SK-MEL-5 (cell line): ENCODE measurements at places on chromosomes 3 and 15. TPM values are rescaled to one million over a fixed set of nuclear protein-coding genes. Genes with fewer than 3 reads are reported as not detected.

GRCh38 chr3:119333773-119334509, 39.8 kb downstream of the ARHGAP31 start:
- no peak for DNase-seq

DNA sequence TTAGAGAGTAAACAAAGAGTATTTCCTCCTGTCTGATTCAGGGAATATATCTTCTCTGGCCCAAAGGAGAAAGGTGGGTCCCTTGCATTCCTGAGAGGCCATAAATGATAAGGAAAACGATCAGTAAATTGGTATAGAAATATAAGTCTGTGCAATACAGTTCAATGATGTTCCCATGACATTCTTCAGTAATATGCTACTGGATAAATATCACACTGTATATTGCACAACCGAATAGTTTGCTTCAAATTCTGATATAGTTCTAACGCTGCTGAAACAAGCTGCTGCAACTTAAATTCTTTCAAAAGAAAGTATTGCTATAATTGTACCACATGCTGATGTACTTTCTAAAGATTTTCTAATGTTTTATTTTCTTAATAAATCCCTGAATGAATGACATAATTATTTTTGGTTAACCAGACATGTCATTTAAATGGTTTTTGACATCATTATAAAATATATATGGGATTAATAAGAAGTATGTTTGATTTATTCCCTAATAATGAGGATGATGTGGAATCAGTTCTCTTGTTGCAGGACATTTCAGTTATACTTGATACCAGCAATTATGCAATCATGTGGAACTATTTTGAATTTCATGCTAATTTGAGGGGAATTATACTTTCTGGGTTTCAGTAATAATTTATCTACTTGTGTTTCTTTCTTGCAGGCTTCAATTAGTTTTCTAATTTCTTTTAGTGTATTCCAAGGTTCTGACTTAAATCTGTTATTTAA, 44.9 kb downstream of the FGF7 start:
- no peak for DNase-seq

DNA sequence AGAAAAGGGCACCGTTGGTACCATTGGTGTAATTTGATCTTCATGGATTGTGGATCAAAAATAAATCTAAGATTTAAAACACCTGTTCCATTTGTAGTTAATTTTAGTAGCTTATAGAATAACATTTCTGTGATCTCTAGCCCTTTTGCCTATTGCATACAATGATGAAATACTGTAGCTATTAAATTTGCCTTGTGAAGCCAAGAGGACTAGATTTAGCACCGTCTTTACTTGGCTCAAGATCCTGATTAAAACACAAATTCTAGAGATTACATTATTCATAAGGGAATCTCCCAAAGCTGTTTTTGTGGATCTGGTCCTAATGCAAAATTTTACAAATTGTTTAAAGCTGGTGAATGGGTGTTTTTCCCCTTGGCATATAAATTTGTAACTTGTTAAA, 8.2 kb downstream of the TBC1D23 start:
- DNase-seq = no peak

- no peak for DNase-seq
Observed at GRCh38 chr3:12578742-12579141, 21.9 kb downstream of the MKRN2 start.

DNA sequence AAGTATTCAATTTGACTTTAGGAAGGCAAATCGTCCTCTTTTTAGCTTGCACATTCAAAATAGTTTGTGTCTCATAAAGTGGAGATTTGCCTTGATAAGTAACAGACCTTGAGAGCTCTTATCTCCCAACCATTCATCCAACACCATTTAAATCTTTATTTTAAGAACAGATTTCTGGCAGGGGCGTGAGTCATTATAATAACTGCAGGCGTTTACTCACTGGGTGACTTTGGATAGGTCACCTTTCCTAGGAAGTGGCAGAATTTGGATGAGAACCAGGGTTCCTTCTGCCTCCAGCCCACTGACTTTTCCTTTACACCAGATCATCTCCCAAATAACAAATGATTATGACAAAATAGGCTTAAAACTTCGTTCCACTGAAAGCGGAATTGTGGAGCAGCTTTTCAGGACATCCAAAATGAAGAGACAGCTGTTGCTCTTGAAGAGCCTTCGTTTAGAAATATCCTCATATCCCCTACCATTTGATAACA, 5.0 kb downstream of the LMCD1 start:
- no peak for DNase-seq

DNA sequence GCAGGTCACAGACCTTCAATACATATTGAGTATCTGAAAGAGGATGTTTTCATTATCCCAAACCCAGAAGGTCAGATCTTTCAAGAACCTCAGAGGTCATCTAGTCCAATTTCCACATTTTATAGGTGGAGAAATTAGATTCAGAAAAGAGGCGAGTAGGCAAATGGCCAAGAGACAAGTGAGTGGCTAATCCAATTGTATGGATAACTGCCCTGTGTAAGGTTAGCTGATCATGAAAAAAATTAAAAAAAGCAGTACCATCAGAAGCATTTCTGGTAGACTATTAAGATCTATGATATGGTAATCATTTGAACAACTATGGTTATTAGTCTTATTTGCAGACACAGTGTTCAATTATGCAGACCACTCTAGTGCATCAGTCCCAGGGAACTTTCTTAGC, 660.7 kb upstream of the CFAP20DC start:
- DNase-seq = no peak

GRCh38 chr15:50066666-50067065, 52.4 kb downstream of the ATP8B4 start:
- DNase-seq = no peak

- DNase-seq = no peak
Observed at GRCh38 chr15:77457905-77458265, 37.2 kb downstream of the HMG20A start.

- DNase-seq = peak; percentile 80
Observed at GRCh38 chr3:152834776-152835600, at the start of gene P2RY1. P2RY1 (plus strand) TSS chr3:152835131; CDS start chr3:152835783, 652 bp downstream.

GRCh38 chr3:151593928-151594327, 133.1 kb upstream of the IGSF10 start:
- DNase-seq = peak; percentile 4

- DNase-seq = no peak
Observed at GRCh38 chr3:57004229-57004628, 56.2 kb upstream of the SPATA12 start.

DNA sequence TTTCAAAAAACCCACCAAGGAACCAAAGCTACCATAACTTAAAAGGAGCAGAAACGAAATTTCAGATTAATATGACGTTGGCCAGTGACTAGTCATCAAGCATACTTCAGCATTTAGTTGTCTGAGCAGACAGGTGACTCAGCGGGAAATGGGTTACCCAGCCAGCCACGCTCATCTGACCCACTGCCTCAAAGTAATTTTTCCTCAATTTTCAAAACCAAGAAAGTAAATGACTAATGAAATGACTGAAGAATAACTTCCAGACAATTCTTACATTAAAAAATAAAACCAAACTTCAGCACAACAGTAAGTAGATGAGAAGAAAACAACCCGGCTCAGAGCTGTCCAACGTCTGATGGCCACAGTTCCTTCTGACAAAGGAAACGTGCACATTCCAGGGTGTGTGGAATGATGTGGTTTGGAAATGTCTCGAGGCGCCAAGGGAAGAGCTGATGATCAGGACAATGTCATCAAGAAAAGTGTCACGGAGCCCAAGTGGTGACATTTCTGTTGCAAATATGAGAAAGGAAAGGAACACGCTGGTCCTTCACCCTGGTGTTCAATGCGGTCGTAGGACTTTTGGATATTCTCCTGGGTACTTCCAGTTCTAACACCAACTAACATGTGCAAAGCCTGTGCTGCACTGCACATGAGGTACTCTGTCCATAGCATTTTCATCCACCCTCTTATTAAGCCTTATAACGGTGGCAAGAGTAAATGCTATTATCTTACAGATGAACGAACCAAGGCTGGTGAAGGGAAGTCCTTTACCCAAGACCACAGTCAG, 79.1 kb downstream of the FOXP1 start:
- DNase-seq = no peak

GRCh38 chr15:71332431-71333004, 217.2 kb downstream of the THSD4 start:
- no peak for DNase-seq

Gene MYRIP
- 0.08 and 0.21 TPM in 2 replicates for total RNA-seq

Gene FETUB
- total RNA-seq = not detected in 2 replicates

Gene SNTN
- not detected in 2 replicates for total RNA-seq
